ENCODE measurements at places on chromosomes 5 and 9.

DNA sequence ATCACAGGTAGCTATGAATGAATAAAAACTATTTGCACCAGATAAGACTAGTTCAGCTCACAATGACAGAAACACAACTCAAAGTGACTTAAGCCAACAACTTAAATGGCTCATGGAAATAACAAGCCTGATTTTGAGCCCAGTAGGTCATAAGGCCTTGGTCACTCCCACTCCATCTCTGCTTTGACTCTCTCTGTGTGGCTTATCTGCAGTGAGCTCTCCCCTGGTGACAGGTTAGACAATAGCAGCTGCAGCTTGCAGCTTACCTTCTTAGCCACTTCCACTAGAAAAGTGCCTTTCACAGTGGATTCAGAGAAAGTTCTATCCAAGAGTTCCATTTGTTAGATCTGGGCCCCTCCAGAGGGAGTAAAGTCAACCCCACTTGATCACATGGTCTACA lies 315.7 kb downstream of the RAB3C start:
- DNase-seq, result no peak

GRCh38 chr5:78269088-78269703 lies 25.3 kb downstream of the AP3B1 start:
- DNase-seq, result no peak

DNA sequence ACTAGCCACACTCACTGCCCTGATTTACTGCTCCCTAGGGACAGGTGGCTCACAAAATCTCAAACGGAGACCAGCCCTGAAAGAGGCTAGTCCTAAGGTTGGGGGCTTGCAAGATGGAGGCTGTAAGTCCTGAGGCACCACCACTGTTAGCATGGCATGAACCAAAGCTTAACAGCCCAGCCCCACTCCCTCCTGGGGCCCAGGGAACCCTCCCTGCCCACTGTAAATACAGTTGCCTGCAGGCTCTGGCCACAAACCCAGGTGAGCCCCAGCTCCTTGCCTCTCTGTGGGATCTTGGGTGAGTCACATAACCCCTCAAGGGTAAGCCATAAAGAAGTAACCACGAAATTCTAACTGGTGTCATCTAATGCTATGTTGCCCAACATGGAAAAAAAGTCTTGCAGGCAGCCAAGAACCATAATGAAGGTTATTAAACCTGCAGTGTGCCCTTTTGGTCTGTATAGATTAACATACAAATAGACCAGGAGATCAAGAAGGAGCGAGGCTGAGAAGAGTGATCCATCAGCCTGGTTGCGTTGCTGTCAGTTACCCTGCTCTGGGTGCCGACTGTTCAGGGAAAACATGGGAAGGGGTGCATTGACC lies 1.7 kb upstream of the POMT1 start:
- DNase-seq, result no peak

GRCh38 chr9:136865041-136865767 lies 904 bp downstream of the EDF1 start:
- DNase-seq, result peak; percentile 26

DNA sequence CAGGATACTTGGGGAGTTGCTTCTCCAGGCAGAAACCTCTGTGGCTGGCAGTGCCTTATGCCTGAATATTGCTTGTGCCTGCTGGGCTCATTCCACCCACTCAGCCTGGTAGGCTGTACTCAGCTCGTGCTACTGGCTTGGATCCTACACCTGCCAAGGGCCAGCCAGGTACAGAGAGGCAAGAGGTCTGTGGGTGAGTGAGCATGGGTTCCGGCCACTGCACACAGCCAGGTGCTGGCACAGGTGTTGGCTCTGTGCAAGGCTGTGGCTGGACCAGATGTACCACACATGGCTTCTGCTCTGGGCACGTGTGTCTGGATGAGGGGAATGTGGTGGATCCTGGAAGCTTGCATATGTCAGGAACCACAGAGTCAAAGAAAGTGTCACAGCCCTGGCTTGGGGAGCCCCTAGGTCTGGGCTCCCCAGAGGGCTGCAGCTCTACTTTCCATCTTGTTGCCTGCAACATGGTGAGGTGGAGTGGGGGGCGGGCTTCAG lies 76.7 kb upstream of the C6 start:
- no peak for DNase-seq

GRCh38 chr9:136902259-136902821 lies 16.0 kb downstream of the TRAF2 start:
- peak; percentile 74 for DNase-seq

- DNase-seq, result no peak
Observed at GRCh38 chr9:1219284-1219683, 169.1 kb downstream of the DMRT2 start.

DNA sequence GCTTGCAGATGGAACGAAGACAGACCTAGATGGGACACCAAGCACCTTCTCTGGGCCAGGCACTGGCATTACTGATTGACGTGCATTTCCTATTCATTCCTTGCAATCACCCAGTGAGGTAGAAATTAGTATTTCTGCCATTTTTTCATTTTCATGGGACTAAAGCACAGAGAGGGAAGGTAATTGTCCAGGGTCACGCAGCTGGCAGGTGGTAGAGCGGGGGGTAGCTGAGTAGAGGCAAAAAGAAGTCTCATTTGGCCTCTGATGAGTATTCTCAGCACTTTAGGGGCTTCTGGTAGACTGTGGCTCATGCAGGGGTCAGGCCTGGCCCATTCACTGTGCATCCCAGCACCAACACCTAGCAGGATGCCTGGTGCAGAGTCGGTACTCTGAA lies 19.5 kb upstream of the DUSP1 start:
- no peak for DNase-seq

DNA sequence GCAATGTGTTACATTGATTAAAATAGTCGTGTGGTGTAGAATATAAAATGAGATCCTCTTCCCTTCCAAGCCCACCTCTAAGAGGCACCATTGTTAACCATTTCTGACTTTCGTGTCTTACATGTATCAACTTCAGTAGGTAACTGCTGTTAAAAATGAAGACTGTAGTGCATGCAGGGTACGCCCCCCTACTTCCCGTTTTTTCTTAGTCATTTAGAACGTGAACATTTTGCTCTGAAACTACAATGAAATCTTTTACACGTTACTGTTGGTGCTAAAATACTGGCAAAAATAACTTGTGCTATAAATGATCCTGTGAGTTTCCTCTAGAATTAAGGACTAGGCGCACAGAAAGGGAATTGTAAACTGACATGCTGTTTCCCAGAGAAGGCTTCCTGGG lies 41.5 kb downstream of the WNK2 start:
- no peak for DNase-seq

- no peak for DNase-seq
Observed at GRCh38 chr9:18923167-18923566, 109.8 kb downstream of the SAXO1 start.

GRCh38 chr5:39198127-39198526 lies 21.2 kb downstream of the FYB1 start:
- no peak for DNase-seq

DNA sequence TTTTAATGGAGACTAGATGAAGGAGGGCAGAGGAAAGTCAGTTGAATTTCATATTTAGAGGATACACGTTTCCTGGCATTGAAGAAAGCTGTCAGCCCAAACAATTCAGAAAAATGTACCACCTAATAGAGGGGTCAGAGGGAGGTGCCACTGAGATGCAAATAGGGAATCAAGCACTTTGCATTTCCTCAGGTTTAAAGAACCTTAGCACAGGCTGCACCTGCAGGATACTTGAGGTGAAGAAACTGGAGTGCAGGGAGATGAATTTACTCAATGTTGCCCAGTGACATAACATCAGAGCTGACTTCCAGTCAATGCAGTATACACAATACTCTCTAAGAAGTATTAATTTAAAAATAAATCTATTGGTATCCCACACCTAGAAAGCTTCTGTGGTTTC lies 67.0 kb upstream of the MAST4 start:
- DNase-seq, result no peak

- DNase-seq, result no peak
Observed at GRCh38 chr5:176653401-176654385, 6.4 kb downstream of the TSPAN17 start.

DNA sequence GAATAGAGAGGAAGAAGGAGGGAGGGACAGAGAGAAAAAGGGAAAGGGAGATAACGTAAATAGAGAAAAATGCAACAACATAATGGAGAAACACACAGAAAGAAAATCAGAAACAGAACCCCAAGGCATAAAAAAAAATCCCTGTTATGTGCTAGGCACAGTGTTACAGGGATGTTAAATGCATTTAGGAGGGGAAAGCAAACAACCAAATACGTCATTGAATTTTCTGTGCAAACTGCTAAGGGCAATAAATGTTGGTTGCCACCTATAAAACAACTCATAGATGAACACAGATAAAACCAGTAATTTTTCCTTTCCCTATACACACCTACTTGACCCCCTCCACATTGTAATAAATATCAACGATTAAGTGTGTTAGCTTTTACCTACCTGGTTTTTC lies 51.3 kb upstream of the ASTN2 start:
- no peak for DNase-seq

DNA sequence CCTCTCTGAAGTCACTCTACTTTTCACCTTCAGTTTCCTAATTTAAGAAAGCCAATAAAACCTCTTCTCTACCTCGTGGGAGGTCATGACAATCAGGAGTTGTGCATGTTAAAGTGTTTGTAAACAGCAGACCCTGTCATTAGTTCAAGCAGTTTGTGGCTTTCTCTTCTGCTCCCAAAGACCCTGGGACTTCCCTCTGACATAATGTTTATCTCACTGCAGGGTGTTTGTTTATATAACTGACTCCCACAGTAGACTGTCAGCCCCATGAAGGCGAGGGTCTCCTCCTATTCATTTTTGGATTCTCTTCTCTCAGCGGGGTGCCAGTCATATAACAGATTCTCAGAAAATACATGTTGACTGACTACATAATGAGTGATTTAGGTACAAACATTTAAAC lies 360.0 kb upstream of the ZNF462 start:
- DNase-seq, result no peak

DNA sequence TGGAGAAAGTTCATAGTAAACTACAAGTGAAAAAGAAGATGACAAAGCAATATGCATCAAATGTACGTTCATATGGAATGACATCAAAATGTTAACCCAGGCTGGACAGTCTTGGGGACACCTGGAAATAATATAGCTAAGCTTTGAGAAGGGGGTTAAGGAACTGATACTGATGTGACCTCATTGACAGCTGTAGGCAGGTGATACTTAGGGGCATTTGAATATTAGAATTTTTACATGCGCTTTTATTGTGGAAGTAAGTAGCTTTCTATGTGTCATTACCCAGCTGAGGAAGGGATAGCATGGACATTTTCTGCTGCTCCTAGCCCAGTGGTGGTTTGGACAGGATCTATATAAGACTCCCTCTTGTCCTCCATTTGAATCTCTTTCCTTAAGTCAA lies 299.7 kb downstream of the CWC27 start:
- DNase-seq, result no peak

- DNase-seq, result no peak
Observed at GRCh38 chr5:22470408-22470807, 382.7 kb downstream of the CDH12 start.

DNA sequence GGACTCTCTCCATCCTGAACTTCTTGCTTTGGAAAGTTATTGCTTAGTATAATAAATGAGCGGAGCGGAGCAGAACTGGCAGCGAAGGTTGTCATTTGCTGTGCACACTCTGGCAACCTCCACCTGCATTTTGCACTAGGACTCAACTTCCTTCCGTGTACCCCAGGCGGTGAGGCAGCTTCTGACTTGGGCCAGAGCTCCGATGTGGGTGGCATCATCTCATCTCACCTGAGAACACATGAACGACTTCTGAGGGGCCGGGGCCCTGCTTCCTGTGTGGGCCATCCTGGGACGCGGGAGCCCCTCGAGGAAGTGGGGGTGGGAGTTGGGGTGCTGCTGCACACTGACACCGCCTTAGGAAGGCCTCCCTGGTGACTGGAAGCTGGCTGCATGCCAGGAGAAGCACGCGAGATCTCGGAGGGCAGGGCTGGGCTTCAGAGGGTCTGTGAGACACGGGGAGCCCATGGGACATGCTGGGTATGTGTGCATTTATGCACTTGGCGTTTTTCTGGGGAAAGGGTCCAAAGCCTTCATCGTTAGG lies 56.5 kb upstream of the COL5A1 start:
- DNase-seq, result no peak

DNA sequence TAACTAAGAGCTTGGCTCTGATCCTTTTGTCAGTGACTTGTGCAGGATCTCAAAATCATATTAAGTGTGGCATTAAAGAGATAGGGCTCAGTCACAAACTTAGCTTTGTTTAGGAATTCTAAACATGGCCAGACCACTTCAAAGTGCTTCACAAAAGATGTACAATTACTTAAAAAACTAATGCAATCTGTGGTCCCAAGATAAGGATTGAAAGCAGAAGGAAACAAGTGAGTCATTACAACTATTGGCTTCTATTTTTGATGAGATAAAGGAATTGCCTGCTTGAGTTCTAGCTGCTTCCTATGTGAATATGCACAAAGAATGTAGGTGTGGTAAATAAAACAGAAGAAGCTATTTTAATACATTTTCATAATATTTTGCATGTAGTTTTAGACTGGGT lies 44.9 kb upstream of the SLC12A2 start:
- DNase-seq, result no peak

DNA sequence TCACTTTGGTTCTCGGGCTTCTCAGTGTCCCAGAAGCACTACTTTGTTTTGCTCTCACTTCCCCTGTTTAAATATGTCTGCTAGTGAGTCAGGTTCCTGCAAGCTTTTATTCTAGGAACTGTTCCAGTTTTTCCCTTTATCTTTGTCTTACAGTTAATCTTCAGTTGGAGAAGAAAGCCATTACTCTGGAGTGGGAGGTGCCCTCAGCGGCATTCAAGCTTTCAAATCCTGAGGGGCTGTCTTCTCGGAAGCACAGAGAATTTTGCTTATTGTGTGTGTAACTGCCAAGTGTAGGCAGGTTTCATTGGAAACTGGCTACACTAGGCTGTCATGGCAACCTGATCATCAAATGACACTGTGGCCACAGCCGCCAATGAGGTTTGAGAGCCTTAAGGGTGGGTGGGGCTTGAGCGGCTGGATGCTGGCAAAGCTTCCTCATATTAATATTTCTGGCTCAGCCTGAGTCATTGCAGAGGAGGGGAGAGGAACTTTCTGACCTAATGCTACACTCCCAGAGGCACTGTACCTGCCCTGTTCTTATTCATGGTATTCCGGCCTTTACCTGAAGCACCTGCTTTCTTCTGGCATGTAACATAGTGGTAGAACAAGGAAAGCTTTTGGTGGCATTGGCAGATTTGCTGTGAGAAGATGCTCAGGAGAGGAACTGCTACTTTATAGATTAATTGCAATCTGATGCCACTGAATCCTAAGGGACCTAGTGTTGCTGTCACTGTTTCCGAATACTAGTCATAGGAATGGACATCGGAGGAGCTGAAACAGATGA lies 26.3 kb downstream of the SLC25A25 start:
- DNase-seq, result peak; percentile 93

DNA sequence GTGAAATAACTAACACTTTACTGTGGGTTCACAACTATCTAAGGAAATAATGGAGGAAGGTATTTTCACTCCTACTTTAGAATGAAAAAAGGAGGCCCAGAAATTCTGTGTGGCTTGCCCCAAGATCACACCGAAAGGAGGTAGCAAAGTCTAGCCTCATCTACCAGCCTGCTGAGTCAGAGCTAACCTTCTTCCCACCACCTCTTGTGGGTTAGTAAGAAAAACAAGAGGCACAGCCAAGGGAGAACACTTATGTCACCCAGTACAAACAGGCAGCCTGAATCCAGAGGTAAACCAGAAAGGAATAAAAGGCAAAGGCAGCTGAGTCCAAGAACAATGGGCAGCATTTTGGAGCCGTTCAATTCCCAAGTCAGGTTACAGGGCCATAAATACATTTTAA lies 91.9 kb upstream of the RASEF start:
- DNase-seq, result no peak

Measured in Right ventricle myocardium superior (tissue), 1 donor.